ENCODE measurements at places on chromosomes 7 and 10.

- DNase-seq: no peak
Observed at GRCh38 chr7:158975526-158976467, 119.4 kb downstream of the DYNC2I1 start.

DNA sequence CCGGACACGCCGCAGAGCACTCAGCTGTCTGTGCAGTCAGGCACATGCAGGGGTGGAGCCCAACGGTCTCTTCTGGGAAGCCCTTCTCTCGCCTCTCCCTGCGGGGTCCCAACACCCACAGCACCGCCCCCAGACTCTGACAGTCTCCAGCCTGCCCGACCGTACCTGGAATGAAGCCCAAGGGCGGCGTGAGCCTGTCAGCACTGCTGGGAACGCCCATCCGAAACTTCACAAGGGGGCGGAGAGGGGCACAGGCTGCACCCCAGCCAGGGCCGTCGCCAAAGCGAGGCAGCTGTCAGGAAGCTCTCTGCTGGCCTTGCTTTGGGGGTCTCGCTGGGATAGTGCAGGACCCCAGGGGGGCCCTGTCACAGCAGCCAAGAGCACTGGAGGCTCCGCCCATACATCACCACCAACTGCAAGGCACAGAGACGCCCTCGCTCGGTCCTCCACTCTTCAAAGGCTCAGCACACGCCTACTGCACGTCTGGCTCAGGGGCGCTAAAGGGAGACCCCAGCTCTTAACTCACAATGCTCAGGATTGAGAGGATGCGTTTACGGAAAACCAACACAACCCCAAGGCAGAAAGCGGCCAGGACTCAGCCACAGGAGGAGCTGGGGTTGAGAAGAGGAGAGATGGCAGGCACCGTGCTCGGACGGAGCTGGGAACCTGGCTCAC, 30.9 kb downstream of the MAD1L1 start:
- DNase-seq: no peak

DNA sequence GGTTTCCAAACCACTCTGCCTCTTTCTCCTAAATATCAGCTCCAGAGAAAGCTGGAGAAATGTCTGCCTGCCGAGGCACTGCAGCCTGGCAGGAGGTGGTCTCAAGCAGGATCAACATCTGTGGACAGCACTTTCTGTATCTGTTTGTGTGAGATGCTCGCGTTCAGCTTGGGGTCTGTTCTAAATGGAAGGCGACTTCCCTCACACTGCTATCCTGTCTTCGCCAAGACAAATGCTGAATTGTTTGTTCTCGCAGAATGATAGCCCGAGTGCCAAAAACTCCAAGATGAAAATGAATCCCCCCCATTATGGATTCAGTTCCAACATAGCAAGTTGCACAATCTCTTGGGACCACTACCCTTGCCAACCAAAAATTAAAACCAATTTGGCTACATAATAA, 72.2 kb upstream of the PALS2 start:
- no peak for DNase-seq

DNA sequence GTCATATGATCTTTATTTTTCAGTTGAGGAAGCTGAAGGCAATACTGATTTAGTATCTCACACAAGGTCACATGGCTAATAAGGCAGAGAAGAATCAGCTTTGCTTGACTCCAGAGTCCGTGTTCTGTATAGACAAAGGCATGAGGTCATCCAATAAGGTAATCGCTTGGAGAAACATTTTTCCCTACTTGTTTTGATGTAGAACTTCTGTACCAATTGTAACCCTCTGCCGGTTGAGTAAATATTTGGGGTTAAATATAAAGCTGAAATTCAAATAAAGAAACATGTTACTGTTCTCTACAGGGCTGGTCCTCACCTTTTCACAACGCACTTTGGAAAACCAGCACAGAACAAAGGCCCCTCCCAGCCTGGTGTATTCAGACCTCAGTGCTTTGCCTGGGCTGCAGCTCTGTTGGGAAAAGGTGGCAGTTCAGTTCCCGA, 83.0 kb upstream of the INSYN2A start:
- DNase-seq: no peak

- no peak for DNase-seq
Observed at GRCh38 chr7:63899691-63900393, 98.8 kb upstream of the ZNF722 start.

DNA sequence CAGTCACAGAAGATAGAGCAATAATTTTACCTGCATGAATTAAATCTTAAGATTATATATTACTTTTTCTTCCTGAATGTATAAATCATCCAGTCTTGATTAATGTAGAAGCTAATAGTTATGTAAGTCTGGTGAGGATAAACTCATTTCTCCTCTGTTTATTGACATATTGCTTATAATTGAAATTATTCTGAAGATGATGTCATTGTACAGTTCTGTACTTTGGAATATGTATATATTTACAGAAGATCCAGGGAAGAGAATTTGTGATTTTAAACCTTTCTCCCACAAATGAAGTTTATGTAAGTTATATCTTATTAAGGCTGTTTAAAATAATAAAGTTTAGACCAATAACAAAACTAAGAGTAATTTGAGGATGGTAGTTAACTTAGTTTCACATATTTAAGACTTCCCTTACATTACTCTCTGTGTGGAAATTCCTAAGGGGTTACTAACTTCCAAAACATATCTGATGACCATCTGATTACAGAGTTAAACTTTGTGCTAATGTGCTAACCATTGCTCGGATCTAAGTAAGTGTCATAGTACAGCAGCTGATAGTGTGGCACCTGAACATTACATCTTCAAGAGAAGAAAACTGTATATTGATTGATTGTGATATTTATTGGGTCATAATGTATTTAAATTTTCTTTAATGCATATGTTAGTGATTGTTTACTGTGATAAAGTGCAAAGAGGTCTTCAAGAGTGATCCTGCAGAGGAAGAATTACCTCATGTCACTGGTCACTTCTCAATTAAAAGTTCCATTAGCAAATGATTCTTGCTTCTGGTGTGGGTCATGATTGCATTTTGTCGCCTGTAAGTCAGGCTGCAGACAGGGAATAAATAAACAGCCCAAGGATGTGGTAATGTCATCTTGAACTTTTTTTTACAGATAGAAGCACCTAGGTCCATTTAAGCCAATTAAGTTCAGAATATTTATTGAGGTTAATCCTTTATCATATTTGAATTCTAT, 96.9 kb downstream of the UBE3C start:
- peak; percentile 45 for DNase-seq

DNA sequence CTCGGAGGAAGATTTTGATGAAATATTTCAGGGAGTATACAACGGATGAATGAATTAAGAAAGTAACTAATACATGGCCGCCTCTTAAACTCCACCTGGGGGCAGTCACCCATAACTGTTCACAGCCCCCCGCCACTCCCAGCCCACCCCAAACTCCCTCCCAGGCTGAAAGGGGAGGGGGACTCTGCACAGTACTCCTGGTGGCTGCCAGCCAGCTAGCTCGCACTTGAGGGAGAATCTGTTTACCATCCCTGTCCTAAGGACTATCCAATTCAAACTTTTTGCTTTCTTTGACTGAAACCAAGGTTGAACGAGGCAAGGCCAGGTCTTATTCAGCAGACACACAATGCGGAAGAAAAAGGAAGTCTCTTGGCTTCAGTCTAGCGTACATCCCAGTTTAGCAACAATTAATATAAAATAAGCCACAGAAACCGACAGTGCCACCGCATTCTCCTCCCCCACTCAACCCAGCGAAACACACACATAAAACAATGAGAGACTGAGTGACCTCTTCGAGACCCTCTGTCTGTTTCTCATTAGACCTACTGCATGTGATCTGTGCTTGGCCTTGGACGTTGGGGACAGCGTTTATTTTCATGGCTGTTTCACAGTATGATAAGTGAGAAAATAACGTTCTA, 219.5 kb downstream of the GLI3 start:
- DNase-seq: no peak

GRCh38 chr7:134627775-134628153, 18.9 kb upstream of the BPGM start:
- DNase-seq: no peak

DNA sequence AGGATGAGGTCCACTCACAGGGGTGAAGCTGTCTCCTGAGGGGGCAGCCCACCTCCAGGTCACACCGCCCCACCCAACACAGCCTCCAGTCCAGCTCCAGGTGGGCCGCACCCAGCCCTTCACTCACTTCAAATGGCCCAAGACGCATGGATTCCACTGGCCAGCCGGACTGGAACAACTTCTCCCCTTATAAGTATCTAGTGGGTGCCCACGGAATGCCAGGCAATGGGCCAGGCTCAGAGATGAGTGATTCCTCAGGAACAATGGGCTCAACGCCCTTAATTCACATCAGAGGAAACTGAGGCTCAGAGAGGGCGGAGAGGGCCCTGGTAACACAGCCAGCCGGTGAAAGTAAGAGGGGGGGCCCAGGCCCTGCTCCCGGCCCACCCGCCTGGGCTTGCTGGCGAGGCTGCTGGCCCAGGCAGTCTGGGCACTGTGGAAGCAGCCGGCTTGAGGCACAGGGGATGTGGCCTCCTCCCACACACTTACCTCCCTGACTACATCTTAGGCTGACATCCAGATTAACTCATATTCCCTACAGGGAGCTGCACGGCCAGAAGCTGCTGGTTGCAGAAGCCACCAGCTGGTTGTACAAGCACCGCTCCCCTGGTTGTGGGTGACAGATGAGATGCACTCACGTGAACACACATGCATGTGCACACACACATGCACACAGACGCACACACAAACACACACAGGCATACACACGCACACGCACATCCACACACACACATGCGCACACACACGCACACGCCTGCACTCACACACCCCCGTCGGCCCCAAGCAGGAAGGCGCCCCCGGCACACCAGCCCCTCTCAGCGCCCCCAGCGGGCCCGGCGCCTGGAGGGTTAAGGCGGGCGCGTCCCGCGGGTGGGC, 1.0 kb upstream of the FAM20C start:
- DNase-seq: peak; percentile 68

DNA sequence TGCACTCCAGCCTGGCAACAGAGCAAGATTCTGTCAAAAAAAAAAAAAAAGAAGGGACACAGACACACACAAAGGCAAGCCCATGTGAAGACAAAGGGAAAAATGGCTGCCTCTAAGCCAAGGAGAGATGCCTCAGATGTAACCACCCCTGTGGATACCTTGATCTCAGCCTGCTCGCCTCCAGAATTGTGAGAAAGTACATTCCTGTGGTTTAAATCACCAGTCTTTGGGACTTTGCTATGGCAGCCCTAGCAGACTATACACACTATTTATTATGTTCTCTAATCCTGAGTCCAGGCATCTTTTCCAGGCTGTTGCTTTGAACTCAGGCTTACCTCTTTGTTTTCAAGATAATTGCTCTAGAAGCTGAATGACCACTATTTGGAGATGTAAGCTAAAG, 494.3 kb downstream of the GALNT17 start:
- DNase-seq: no peak

DNA sequence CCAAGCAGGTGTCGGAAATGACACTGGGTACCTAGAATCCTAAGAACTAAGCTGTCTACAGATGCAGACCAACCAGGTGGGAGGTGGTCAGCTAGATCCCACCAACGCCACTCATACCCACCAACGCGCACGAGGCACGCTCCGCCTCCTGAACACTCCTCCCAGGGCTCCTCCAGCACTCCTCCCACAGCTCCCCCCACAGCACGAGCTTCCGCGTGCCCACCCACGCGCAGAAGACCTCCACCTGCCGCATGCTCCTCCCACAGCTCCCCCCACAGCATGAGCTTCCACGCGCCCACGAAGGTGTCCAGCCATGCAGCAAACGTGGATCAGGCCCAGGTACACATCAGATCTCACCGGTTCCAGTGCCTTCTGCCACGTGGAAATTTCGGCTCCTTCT, 196.0 kb downstream of the MAD1L1 start:
- no peak for DNase-seq

DNA sequence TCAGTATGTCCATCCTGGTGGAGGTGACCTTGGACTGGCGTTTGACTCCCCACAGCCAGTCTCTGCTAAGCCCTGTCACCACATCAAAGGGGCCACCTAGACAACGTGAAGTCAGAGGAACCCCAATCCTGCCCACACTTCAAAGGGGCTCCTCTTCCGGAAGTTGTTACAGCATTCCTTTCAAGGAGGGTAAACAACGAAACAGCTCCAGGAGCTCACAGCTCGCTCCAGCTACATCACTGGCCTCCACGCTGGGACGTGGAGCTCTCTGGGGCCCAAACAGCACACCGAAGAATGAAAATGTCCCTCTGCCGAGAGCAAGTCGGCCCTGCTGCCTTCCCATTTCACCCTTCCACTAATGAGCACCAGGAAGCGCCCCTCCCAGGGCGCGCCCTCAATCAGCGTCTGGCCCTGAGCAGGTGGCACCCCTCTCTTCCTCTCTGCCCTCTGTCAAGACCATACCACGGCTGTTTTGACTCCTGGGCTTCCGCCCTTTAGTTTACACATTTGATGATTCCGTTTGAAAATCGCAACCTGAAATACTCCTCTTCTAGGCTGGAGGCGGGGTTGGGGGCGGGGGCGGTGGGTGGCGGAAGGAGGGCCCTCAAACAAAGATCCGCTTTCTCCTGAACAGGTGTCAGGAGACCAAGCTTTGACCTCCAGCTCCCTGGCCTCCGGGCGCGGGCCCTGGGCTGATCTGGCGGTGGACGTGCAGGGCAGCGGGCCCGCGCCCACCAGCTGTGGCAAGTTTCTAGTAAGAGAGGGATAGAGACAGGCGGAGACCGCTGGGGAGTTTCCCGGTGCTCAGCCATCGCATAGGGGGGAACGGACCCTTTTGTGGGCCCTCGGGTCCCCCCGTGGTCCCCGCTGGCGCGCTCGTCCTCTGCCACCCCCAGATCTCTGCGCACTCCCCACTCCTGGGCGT, 53.1 kb upstream of the KDM7A start:
- no peak for DNase-seq

Measured in non-pigmented ciliary epithelial cell (primary cell).